Dorsolateral prefrontal cortex (tissue), 122 donors: ENCODE measurements at places on chromosomes 12 and 14.
A peak's percentile ranks its signal among the peaks of the same experiment; 100 is the strongest.

DNA sequence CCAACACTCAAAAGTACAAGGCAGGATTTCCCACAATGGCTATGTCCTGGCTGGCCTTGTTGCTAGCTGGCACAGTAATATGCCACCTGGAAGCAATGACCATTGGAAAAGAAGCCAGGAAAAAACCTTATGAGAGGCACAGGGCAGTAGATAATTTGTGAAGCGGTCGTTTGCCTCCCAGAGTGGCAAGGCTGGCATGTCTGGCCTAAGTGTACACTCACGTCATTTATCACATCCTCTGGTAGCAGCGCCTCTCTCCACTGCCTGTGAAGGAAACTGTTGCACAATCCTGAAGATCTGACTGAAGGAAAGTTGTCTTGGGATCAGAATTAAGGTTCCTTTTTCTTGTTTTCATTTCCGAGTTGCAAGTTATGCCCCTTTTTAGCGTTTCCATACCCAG, 408.5 kb downstream of the ZFP36L1 start:
- DNase-seq, result no peak

DNA sequence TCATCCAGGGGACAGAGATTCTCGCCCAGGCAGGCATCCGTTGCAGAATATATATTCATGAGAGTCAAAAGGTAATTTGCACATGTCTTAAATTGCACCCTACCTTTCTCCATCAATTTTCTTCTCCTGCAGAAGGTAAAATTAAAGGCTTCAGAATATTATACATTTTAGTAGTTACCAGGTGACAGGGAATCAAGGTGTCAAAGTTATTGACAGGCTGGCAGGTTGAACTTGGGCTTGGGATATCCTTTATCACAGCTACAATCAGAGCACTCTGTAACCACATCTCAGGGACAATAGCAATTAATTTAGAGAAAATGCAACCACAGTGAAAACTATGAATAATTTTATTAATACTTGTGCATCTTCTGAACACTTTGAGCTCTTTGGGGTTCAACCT, 66.9 kb upstream of the GSC start:
- no peak for DNase-seq

DNA sequence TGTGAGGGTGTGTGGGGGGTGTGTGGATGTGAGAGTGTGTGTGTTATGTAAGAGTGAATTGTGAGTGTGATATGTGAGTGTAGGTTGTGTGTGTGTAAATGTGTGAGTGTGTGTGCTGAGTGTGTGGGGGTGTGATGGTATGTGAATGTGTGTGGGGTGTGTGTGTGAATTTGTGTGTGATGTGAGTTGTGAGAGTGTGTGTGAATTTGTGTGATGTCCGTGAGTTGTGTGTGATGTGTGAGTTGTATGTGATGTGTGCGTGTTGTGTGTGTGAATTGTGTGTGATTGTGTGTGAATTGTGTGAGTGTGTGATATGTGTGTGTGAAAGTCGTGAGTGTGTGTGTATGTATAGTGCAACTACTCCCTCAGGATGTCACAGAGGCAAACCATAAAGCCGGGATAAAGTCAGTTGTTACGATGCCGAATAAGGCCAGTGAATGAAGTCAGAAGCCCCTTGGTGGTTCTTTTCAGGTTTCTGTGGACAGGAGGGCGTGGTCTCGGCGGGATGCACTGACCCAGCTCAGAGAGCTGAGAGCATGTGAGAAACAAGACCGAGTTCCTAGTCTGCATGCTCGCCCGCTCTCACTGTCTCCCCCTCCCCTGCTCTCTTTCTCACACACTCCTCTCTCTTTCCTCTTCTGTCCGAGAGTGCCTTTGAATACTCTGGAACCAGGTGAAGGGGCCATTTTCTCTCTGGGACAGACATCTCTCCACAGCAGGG, 71.8 kb upstream of the MAX start:
- DNase-seq, result no peak

- DNase-seq, result no peak
Measured at GRCh38 chr14:68464711-68465110, 328.2 kb downstream of the ZFP36L1 start.

GRCh38 chr12:132940071-132940719, 15.9 kb downstream of the ZNF605 start:
- no peak for DNase-seq

DNA sequence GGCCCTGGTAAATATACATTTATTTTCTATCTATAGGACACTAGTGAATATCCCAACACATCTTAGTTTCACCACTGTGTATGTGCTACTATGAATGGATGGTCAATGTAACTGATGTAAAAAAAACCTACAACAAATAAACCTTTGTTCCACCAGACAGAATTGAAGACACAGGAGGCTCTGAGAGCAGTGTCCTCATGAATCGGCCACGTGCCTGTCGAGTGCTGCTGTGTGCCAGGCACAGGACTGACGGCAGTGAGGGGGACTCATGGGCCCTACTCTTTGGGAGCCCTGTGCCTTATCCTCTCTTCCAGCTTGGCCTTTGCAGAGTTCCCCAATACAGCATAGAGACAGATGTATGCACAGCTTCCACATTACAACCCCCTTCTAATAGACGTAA, 18.2 kb downstream of the CINP start:
- DNase-seq, result peak; percentile 86

DNA sequence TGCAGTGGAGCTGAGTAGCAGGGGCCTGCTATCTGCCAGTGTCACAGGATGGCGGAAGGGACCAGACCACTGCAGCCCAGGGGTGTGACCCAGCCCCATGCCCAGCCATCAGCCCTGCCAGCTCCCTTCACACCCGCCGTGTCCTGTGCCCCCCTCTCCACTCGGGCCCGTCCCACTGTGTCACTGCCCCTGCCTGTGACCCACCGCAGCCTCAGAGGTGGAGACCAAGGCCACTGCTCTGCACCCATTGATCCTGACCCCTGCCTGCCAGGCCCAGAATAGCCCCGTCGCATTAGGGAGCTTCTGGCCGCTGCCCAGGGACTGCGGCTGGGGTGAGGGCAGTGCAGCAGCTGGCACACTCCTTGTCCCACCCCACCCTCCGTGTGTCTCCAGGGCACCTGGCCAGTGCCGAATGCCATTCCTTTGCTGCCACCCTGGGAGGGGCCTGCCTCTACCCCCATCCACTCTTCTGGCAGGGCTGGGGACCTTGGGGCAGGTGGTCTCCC, 2.1 kb upstream of the CRIP2 start:
- no peak for DNase-seq

DNA sequence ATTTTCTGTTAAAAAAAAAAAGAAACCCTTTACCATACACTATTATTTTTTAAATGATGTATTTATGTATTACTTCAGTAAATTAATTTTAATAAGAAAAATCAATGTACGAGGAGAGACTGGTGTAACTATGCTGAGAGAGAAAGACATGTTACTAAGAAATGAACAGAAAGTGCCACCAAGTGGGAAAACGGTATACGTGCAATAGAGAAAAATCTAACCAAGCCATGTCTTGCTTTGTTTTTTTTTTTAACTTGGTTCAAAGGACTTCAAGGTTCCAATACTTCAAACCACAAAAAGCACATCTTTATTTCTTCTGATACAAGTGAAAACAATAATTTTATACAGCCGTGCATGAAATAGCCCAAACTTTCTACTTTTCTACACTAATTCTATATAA, 22.9 kb downstream of the NDUFA12 start:
- DNase-seq, result no peak

GRCh38 chr14:68389943-68390342, 402.9 kb downstream of the ZFP36L1 start:
- no peak for DNase-seq

DNA sequence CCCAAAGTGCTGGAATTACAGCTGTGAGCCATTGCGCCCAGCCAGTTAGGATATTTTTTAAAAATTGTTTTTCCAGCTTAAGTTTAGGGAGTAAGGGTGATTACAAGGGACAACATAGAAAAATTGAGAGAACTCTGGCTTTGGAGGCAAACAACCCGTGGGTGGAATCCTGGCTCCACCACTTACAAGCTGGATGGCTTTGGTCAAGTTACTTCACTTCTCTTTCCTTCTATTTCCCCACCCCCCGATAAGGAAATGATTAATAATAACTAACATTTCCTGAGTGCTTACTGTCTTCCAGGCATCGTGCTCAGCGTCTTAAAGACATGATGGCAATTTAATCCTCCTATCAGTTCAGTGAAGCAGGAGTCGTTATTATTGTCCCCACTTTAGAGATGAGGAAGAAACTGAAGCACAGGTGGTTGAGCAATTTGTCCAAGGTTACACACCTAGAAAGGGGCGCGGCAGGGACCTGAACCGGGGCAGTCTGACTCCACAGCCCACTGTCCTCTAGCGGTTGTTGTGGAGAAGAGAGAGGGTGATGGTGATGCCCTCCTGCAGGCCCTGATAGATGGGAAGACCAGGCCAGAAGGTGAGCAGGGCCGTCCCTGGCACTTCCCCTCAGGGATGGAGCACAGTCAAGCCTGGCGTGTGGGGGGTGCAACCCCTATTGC, 16.7 kb upstream of the FAIM2 start:
- no peak for DNase-seq

GRCh38 chr12:85425349-85425612, 145.3 kb downstream of the ALX1 start:
- no peak for DNase-seq

GRCh38 chr12:112750971-112751370, 40.6 kb upstream of the RPH3A start:
- DNase-seq, result no peak

DNA sequence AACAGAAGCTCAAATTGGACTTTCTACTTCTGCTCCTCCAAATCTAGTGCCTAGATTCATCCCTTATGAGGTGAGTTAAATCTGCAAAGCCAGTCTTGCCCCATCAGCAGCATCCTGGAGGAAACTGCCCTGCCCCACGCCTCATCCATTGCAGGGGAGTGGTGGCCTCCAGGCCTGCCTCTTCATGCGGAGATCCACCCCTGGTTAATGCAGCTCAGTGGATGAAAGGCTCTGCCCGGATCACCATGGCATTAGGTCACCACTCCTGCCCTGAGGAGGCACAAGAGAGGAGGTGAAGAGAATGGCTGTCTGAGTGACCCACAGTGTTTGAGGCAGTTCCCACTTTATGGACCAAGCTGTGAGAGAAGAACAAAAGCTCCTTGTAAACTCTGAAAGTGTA, 218.1 kb downstream of the C12orf75 start:
- no peak for DNase-seq

DNA sequence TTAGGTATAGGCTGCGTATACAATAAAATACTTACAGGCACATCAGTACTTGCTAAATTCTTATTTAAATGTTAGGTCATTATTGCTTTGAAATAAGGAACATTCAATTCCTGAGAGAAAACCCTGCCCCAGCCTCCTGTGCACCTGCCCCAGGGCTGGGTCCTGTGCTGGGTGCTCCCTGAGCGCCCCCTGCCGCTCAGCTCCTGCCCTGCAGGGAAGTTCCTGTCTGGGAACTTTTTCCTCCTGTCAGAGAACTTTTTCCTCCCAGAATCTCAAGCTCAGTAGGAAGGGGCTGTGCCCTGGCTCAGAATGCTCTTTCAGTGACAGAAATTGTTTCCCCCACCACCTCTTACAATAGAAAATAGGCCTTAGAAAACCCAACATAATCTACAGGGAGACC, 751.1 kb downstream of the TMEM121 start:
- no peak for DNase-seq

- DNase-seq, result no peak
Measured at GRCh38 chr12:78290606-78291345, 460.1 kb downstream of the NAV3 start.

DNA sequence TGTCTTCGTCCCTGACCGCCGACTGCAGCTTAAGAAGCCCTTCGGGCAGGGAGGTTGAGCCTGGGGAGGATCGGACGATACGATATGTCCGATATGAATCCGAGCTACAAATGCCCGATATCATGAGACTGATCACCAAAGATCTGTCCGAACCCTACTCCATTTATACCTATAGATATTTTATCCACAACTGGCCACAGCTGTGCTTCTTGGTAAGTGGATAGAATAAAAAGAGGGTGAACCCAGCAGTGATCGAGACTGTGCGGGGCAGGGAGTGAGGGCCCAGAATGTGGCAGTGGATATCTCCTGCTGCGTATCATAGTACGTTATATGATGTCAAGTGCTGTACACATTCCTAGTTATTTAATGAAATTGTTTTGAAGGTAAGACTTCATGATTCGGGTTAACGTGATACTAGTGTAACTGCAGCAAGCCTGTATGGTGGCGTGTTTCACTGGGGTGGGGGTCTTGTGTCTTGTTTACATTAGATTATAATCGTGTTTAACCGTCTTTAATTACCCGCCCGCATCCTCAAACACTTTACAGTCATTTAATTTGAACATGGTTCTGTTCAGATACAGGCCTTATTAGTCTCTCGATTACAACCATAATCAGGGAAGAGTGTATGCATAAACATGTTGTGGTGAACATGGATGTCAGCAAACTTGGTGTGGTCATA, 1.3 kb downstream of the NAA30 start:
- DNase-seq, result no peak

GRCh38 chr14:70168406-70168805, 20.3 kb downstream of the SLC8A3 start:
- DNase-seq, result no peak

- no peak for DNase-seq
Measured at GRCh38 chr12:46718495-46718894, 107.3 kb downstream of the SLC38A4 start.

DNA sequence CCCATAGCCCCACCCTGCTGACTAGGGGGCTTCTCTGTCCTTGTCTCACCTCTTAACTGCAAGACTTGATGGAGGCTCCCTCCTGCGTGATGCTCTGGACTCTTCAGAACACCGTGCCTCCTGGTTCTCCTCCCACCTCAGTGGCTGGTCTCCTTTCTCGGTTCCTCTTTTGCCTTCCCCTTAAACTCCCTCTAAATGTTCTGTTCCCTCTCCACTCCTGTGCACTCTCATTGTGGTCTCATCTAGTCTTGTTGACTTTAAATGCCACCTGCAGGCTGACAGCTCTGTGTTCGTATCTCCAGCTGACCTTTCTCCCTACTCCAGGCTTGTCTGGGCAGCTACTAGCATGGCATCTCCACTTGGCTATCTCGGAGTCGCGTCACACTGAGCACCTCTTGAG, 28.3 kb downstream of the DYNC1H1 start:
- no peak for DNase-seq

GRCh38 chr14:73477618-73478266, 13.0 kb upstream of the RIOX1 start:
- no peak for DNase-seq

GRCh38 chr12:30970559-30971197, 44.1 kb downstream of the TSPAN11 start:
- DNase-seq, result no peak

DNA sequence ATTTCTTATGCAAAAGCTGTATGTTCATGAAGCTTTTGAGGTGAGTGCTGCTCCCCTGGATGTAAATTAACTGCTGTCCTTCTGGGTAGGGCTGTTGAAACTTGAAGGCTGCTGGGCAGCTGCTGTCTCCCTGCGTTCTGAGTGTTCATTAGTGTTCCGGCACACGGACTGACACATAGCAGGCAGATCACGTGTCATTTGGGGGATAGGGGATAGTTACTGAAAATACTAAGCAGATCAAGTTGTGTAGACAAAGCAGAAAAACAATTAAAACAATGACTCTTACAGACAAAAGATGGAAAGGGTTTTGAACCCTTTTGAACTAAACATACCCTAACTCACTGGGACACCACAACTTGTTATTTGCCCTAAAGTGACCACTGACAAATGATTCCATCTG, 82.5 kb downstream of the PRICKLE1 start:
- DNase-seq, result no peak
